Stimulated activated CD8-positive, alpha-beta memory T cell treated with anti-CD3 and anti-CD28 coated beads, Interleukin-4, amount 100 ng/mL, for 4 hours (primary cell): ENCODE measurements at places on chromosomes 4 and X.

- no peak for DNase-seq
Measured at GRCh38 chr4:98686043-98686707, 27.8 kb upstream of the TSPAN5 start.

- DNase-seq = no peak
Measured at GRCh38 chrX:120514236-120514635, 45.1 kb upstream of the LAMP2 start.

- DNase-seq = no peak
Measured at GRCh38 chr4:188032583-188032982, 37.0 kb downstream of the ZFP42 start.

GRCh38 chr4:7344636-7345155 lies 90.0 kb downstream of the PSAPL1 start:
- DNase-seq = no peak

- DNase-seq = no peak
Measured at GRCh38 chr4:16573739-16574138, 324.7 kb downstream of the LDB2 start.

GRCh38 chrX:112849016-112849415 lies 8.4 kb upstream of the AMOT start:
- DNase-seq = no peak

- DNase-seq = no peak
Measured at GRCh38 chrX:107823456-107823855, 2.2 kb upstream of the MID2 start.
